Fibroblast of upper back skin (primary cell): ENCODE measurements at places on chromosomes 2 and 18.

DNA sequence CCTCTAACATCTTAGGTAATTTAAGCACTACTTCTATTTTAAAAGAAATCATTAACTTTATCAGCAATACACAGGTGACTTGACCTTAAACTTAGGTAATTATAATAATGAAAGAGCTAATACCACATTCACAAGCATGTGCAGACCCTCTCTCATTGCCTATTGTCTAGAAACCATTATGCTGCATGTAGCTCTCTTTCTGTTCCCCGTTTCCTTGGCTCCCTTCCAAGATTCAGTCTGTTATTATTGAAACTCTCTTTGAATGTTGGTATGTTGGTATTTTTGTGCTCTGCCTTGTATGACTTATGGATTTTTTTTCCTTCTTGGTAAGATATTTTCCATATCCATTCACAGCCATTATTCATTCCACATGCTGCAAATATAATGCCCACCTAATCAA is 201.2 kb downstream of the CDCA7 start:
- DNase-seq: peak; percentile 74

DNA sequence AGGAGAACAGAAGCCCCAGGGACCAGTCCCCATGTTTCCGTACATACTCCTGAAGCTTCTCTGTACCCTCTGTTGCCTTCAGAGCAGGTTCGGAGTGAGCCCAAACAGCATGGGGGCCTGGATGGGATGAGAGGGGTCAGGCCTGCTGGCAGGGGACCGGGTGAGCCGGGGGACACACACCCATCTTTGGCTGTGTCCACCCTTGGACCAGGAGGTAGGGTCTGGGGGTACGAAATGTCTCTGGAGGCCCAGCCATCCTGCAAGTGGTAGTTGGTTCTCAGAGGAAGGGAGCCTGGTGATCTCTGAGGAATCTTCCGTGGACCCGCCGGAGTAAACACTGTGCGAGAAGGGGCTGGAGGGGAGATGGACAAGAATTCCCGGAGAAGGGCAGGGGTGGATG is 15.3 kb downstream of the FBLN7 start:
- no peak for DNase-seq

- DNase-seq: no peak
These were observed 1322.1 kb upstream of the ZEB2 start for GRCh38 chr2:145841973-145842372.

GRCh38 chr2:158232476-158232875 is 130.8 kb downstream of the UPP2 start:
- no peak for DNase-seq

DNA sequence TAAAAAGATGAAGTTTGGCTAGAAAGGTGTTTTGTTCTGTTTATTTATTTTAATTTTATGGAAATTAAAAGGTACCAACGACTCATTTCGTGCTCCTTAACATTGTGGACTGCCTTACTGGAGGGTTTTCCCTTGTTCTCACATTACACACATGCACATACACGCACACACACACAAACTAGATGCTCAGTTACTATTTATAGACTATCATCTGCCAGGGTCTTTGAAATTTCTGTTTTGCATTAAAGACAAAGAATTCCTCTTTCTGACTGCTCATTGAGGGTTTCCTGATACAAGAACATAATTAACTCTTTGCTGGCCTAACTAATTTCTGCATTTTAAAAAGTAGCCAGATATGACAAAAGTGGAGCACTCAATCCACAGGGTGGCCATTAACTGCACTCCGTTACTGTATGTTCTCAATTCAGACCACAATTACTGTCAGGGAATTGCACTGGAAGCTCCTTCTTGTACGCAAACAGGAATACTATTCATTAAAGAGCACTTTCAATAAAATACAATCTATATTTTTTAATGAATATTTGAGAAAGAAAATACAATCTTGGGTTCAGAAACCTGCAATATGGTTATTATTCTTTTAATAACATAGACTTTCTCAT is 366.9 kb upstream of the GALNT5 start:
- peak; percentile 61 for DNase-seq

DNA sequence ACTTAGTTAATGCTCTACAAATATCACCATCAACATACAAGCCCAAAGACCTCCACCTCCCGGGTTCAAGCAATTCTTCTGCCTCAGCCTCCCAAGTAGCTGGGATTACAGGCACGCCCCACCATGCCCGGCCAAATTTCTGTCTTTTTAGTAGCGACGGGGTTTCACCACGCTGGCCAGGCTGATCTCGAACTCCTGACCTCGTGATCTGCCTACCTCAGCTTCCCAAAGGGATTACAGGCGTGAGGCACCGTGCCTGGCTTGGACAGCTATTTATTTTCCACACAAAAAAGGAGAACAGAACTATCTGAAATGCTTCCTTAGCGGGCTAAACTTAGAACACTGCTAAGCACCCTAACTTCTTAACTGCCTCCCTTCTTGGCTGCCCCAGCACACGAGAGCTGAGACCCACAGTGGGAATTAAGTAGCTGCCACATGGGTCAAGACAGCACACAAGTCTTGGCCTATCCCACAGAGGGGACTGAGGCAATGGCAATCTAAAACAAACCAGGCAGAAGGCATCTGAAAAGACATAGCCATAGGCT is 24.8 kb downstream of the CYTIP start:
- DNase-seq: no peak

DNA sequence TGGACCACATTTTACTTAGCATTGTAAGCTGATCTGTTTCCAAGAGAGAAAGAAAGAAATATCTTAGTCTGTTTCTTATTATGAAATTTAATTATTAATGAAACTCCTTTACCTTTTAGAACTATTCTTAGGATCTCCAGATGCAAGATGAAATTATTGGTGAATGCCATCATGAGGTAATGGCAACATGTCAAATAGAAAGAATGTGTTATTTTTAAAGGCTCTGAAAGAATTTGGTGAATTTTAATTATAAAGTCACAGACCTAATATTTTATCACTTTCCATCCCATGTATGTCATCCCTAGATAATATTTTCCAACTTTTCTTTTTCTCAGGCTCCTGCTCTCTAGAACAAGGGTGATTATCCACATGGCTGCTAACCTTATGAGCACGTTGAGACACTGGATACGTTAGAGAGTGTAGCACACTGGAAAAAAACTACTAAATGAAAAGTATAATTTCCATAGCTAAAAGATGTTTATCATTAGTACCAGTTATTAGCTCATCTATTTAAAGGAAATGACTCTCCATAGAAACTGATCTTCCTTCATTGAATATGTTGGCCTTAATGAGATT is 95.2 kb upstream of the SCG2 start:
- DNase-seq: peak; percentile 20

GRCh38 chr2:216802516-216803215 is 57.2 kb downstream of the TNP1 start:
- no peak for DNase-seq

DNA sequence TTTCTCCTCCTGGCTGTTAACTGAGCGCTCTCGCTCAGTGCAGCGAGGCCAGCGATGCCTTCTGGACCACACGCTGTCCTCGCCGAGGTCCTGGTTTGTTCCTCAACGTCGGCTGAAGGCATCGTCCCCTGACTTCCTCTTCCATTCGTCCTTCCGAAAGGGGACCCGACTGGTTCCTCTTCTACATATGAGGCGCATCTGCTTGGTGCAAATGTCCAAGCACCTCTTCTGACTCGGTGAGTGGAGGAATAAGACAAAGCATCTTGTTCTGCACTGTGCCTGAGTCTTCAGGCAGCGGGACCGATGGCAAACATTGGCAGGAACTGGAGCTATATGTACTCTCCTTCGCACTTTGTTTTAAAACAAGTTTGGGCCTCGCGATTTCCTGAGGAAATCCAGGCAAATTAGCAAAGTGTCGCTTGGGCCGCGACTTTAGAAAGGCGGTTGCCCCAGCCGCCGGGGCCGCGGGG is 621 bp upstream of the KCNS3 start:
- no peak for DNase-seq

- DNase-seq: no peak
These were observed 91.0 kb downstream of the SPTBN1 start for GRCh38 chr2:54546923-54547720.

GRCh38 chr2:204306667-204307066 is 238.6 kb upstream of the PARD3B start:
- DNase-seq: no peak

DNA sequence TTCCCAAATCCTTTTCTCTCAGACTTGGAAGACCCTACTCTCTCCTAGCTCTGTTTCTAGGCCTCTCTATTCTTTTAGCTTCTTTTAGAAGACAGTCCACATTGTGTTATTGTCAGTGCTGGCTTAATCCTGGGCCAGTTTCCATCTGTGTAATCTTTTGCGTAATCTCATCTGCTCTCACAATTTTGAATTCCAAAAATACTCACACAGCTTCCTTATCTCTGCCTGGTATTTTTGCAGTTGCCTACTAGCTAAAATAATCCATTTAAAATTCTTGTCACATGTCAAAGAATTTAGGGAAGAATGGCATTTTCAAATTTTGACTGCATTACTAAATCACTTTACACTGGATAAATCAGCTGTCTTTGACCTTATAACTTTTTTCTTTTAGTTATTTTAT is 200.6 kb upstream of the MEX3C start:
- DNase-seq: no peak

DNA sequence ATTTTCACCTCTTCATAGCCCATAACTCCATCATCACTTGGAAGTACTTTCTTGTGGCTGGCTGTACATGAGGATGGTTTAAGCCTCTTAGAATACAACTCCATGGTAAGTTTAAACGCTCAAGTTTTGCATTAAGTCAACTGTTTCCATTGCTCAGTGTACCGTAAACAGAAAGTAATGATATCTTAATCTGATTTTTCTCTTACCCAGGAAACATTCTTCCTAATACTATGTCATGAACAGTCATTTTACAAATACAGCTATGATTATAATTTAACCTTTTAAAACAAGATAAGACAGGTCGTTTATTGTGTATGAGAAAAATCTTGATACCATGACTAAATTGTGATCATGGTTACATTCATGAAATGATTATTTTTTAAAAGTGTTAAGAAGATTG is 11.6 kb upstream of the DYNC2LI1 start:
- DNase-seq: no peak

DNA sequence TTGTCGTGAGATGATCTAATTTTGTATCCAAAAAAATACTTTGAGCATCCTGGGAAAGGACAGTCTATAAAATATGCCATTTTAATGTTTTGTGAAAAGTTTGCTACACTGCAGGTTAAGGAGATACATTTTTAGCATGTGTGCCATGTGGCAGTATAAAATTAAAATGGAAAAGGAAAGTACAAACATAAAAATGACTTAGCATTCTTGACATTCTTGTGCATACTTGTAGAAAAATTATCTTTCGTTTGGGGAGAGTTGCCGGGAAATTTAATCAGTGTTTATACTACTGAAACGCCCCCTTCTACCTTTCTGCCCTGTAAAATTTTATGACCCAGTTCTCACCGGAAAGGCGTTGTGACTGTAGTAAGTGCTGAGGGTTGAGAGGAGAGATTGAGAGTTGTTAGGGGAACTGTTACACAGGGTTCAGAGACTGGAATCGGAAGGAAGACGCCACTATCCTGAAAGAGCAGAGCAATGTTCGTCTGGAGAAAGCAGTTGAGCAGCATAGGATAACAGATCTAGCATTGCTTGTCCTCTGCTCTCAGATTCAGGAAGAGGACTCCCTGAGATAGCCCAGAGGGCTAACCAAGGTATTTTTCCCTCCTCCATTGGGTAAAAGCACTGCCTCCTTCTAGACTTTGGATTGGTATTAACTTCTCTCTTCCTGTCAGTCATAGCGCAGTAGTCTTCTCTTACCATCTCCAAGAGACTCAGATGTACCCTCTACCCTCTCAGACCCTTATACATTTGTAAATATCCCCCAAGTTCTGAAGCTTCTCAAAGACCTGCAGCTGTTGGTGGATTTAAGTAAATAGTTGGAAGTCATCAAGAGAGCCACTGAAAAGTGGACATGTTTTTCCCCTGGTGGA is 2.7 kb downstream of the CDH20 start:
- DNase-seq: no peak

DNA sequence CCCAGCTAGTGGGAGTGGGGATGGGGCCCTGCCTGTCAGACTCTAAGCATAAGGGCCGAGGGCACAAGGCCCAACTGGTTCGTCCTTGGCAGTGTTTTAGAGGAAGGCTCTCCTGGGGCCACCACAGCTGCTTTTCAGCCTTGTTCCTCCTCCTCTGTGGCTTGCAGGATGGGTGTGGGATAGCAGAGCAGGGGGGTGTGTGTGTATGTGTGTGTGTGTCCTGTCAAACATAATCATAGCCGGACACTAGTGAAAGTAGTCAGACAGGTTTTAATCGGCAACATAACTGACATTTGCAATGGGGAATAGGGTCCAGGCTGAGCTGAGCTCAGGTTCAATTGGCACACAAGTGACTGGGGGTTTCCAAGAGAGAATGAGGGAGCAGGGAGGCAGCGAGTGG is 114.2 kb downstream of the SEPTIN10 start:
- no peak for DNase-seq

GRCh38 chr2:43025709-43026295 is 200.6 kb downstream of the ZFP36L2 start:
- no peak for DNase-seq

DNA sequence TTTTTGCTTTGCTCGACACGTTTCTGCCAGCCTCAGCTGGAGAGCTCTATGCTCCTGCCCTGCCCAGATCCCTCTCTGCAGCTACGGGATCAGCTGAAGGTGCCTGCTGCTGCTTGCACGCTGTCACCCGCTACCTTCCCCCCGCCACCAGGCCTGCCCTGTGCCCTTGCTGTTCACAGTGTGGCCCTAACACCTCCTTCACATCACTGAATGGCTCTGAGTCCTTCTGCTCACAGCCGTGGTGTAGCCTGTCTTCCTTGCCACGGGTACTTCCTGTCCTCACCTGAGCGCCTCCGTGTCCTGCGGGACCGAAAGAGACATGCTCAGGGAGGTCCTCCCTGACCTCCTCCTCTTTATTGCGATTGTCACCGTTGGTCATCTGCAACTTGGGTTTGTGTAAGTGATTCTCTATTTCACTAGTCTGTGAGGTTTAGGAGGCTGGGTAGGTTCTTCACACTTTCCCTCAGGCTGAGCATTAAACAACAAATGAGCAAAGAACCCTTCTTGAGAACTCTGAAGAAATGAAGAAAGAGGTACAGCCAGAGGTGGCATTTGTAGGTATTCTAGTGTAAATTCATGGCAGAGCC is 127.5 kb downstream of the NCK2 start:
- no peak for DNase-seq

GRCh38 chr2:55917117-55917516 is 6.5 kb downstream of the EFEMP1 start:
- no peak for DNase-seq

DNA sequence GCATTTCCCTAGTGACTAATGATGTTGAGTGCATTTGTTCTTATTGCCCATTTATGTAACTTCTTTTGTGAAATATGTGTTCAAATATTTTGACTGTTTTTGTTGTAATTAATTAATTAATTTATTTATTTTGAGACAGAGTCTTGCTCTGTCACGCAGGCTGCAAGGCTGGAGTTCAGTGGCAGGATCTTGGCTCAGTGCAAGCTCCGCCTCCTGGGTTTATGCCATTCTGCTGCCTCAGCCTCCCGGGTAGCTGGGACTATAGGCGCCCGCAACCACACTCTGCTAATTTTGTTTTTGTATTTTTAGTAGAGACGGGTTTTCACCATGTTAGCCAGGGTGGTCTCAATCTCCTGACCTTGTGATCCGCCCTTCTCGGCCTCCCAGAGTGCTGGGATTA is 71.9 kb downstream of the TAF4B start:
- no peak for DNase-seq

GRCh38 chr2:169106134-169106533 is 36.8 kb downstream of the DHRS9 start:
- DNase-seq: no peak

GRCh38 chr2:78778756-78779510 is 246.6 kb upstream of the REG3G start:
- DNase-seq: no peak
